ENCODE measurements at places on chromosomes 16 and 17. TPM values are rescaled to one million over a fixed set of nuclear protein-coding genes. Genes with fewer than 3 reads are reported as not detected.

The TPSD1 gene
- polyA plus RNA-seq = not detected

GRCh38 chr17:8837563-8838075, 29.9 kb downstream of the PIK3R6 start:
- H3K27ac ChIP-seq = peak overlapping the region; percentile 44
- no peak for DNase-seq
- no peaks in the 10 kb centered on the region for H3K4me1 ChIP-seq
- peaks cover 7% of the 10 kb centered on the region for H3K27me3 ChIP-seq
- no peak overlapping the region for H3K4me3 ChIP-seq

DNA sequence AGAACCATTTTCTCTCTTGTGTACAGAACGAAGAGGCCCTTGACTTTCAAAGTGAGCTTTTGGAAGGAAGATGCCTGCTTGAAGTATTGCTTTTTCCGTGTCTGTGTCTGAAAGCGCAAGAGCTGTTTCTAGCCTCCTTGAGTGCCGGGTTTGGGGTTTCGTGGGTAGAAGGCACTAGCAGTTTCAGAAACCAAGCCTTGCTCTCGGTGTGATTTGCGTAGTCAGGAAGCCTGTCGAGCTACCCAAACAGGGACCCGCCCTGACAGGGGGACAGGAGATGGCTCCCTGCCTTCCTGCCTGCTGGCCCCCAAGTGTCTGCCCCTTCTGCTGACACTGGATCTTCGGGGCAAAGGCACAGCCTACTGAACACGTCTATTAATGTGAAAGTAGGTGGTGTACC, 322.0 kb downstream of the MAF start:
- H3K4me3 ChIP-seq = no peak overlapping the region
- no peaks in the 10 kb centered on the region for H3K4me1 ChIP-seq
- no peak overlapping the region for H3K27ac ChIP-seq

- no peaks in the 10 kb centered on the region for H3K27me3 ChIP-seq
- H3K4me3 ChIP-seq = peak overlapping the region; percentile 92
- H3K36me3 ChIP-seq = no peaks in the 10 kb centered on the region
These were observed 78.5 kb downstream of the MRC2 start for GRCh38 chr17:62705778-62706597.

- H3K4me3 ChIP-seq = peak overlapping the region; percentile 5
- H3K27me3 ChIP-seq = no peaks in the 10 kb centered on the region
- no peak for DNase-seq
- no peaks in the 10 kb centered on the region for H3K36me3 ChIP-seq
- H3K4me1 ChIP-seq = peaks cover 45% of the 10 kb centered on the region
- peak overlapping the region; percentile 98 for H3K27ac ChIP-seq
These were observed 42.9 kb downstream of the GAS7 start for GRCh38 chr17:10155371-10156076.

DNA sequence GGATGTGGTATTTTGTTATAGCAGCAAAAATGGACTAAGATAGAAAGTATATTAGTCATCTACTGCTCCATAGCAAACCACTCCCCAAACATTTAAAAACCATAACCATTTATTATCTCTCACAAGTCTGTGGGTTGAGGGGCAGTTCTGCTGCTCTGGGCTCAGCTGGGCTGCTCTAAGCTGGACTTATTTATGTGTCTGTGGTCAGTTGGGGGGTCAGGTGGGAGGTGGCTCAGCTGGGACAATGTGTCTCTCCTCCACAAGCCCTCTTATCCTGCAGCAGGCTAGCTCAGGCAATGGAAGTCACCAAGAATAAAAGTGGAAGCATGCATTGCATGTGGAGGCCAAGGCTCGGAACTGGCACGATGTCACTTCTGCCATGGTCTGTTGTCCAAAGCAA, 226.1 kb upstream of the N4BP1 start:
- no peaks in the 10 kb centered on the region for H3K4me1 ChIP-seq
- no peak for DNase-seq
- no peaks in the 10 kb centered on the region for H3K36me3 ChIP-seq

GRCh38 chr17:36930583-36930900, 6.7 kb upstream of the LHX1 start:
- no peak for DNase-seq
- H3K27ac ChIP-seq = no peak overlapping the region
- no peaks in the 10 kb centered on the region for H3K36me3 ChIP-seq
- peaks cover 75% of the 10 kb centered on the region for H3K27me3 ChIP-seq

GRCh38 chr17:39753514-39754160, 15.9 kb downstream of the GRB7 start:
- peak; percentile 83 for DNase-seq
- peak overlapping the region; percentile 92 for H3K4me3 ChIP-seq
- H3K4me1 ChIP-seq = peaks cover 49% of the 10 kb centered on the region
- H3K36me3 ChIP-seq = no peaks in the 10 kb centered on the region
- peak overlapping the region; percentile 100 for H3K27ac ChIP-seq

DNA sequence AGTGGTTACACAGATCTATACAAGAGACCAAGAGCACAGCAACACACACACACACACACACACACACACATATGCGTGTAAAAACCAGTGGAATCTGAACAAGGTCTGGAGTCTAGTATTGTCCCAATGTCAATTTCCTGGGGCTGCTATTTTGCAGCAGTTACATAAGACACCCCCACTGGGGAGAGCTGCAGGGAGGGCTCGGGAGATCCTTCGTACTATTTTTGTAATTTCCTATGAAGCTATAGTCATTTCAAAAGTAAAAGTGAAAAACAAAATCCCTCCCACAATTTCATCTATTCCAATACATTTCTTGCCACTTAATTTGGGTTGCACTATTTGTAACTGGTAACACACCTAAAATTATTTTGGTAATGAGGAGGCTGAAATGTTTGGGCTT, 68.5 kb downstream of the C16orf95 start:
- no peaks in the 10 kb centered on the region for H3K36me3 ChIP-seq
- no peak for DNase-seq
- no peak overlapping the region for H3K27ac ChIP-seq
- peaks cover 2% of the 10 kb centered on the region for H3K4me1 ChIP-seq
- H3K4me3 ChIP-seq = no peak overlapping the region
- H3K27me3 ChIP-seq = no peaks in the 10 kb centered on the region

DNA sequence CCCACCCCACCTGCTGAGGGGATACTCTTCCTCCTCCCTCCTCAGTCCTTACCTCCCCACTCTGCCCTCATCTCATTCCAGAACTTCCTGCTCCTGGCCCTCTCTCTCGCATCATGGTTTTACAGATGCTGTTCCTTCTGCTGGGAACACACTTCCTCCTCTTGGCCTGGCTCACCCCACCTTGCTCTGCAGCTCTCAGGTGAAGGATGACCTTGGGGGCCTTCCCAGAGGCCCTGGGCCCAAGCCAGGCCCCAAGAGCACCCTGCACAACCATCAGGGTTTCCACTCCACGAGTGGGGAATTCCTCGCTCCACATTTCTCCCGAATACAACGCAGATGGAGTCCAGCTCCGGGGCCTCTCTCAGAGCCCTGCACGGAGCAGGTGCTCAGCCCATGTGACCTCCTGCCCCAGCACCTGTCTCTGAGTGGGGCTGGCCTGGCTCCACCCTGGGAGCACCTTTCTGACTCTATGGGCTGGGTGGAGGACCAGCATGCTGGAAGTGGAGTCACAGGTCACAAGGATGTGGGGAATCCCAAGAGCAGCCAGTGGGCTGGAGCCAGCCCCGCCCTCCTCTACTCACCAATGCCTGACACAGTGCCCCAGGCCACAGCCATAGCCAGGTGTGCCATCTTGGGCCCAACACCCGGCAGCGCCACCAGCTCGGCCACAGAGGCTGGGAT, 4.5 kb downstream of the NTHL1 start:
- H3K36me3 ChIP-seq = no peaks in the 10 kb centered on the region
- H3K27me3 ChIP-seq = no peaks in the 10 kb centered on the region
- H3K27ac ChIP-seq = no peak overlapping the region
- peaks cover 13% of the 10 kb centered on the region for H3K4me1 ChIP-seq
- no peak for DNase-seq
